ENCODE measurements at places on chromosomes 3 and 15.

DNA sequence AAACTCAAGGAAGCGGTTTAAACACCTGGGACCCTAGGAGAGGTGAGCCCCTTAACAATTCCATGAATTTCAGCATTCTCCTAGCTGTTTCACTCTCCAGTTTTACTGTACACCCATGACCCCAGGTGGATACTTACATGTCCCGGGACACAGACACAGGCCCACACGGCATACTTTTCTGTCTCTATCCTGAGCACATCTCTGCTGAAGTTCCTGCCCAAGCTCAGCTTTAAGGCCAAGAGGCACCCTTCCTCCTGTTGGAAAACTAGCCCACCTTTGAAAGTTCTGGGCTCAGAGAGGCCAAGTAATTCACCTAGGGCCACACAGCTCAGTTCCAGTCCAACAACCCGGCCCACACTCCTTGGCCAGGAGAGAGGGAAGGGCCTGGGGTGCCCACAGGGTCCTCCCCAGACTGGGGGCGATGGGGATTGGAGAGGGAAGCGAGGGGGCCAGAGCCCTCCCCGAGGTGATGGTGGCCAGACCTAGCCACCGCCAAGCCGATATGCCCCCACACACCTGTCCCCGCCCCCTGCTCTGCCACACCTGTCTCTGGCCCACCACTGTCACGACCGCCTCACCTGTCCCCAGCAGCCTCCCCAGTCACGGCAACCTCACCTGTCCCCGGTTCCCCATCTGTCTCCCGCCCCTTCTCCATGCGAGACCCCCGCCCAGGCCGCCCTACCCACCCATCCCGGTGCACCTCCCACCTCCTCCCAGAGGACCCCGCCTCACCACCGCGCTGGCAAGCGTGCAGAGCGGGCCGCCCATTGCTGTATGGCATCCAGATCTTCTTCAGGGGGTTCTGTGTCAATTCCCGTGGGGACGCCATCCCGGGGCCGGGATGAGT lies 431 bp downstream of the PFKFB4 start:
- DNase-seq = no peak

GRCh38 chr3:65507437-65507836 lies 531.3 kb downstream of the MAGI1 start:
- no peak for DNase-seq

- no peak for DNase-seq
Measured at GRCh38 chr15:69758810-69759790, 306.5 kb downstream of the RPLP1 start.

DNA sequence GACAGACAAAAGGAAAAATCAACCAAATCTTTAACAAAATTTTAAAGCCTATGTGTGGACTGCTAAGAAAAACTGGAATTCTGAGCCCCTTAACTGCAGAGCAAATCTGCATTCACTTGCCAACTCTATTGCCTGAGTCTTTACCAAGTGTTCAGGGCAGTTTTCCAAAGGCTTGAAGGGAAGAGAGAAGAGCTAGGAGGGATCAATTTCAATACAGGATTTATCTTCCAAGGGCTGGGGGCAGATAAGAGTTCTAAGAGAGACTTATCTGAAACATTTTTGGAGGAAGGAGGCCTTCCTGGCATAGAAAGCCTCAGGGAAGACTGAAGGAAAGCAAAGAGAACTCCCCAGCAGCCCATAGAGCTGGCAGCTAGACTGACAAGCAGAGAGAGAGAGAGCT lies 31.4 kb upstream of the LSAMP start:
- DNase-seq = no peak

GRCh38 chr15:81394603-81395002 lies 20.6 kb upstream of the TMC3 start:
- DNase-seq = no peak

- no peak for DNase-seq
Measured at GRCh38 chr3:177440456-177441104, 243.3 kb upstream of the TBL1XR1 start.

DNA sequence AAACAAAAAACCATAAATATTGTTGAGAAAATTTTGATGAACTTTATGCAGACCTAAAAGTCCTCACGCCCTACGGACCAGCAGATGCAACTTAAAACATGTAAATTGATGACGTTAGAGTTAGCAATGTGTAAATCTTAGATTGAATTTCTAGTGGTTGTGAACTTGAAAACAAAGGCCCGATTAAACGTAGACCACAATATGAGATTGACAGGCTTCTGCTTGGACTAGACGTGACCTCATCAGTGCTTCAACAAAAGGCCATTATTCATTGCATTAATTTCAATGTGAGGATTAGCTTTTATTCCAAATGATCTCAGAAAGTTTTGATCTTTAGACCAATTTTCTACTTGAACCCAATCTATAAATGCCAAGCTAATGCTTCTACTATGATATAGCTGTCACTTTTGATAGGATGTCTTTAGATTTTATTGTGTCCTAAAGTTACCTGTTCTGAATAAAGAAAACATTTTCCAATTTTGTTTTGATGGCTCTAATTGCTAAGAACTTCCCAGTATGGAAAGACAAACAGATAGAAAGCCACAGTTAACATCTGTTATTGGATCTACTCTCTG lies 55.4 kb upstream of the SPPL2A start:
- no peak for DNase-seq

GRCh38 chr3:16322189-16322588 lies 57.2 kb downstream of the OXNAD1 start:
- no peak for DNase-seq

GRCh38 chr3:114903213-114903612 lies 243.9 kb downstream of the ZBTB20 start:
- DNase-seq = no peak

- DNase-seq = peak; percentile 64
Measured at GRCh38 chr3:134029734-134030378, at the start of gene SLCO2A1. TSS of gene SLCO2A1 (minus strand) at chr3:134029925. CDS start at chr3:134029802, 123 bp downstream.

DNA sequence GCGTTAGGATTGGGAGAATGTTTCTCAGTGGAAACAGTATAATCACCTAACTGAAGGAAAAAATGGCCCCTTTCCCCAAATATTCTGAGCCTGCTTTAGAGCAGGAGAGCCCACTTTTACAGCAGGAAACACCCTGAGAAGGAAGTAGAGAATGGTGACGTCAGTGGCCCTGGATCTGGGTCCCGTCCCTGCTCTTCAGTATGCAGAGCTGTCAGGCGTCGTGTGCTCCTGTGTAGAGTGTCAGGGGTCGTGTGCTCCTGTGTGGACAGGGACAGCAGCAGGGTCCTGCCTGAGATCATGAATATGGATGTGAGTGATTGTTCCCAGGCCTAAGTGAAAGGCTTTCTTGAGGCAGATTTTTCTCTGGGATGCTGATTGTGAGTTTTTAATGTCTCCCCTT lies 45.2 kb downstream of the CGNL1 start:
- DNase-seq = no peak

DNA sequence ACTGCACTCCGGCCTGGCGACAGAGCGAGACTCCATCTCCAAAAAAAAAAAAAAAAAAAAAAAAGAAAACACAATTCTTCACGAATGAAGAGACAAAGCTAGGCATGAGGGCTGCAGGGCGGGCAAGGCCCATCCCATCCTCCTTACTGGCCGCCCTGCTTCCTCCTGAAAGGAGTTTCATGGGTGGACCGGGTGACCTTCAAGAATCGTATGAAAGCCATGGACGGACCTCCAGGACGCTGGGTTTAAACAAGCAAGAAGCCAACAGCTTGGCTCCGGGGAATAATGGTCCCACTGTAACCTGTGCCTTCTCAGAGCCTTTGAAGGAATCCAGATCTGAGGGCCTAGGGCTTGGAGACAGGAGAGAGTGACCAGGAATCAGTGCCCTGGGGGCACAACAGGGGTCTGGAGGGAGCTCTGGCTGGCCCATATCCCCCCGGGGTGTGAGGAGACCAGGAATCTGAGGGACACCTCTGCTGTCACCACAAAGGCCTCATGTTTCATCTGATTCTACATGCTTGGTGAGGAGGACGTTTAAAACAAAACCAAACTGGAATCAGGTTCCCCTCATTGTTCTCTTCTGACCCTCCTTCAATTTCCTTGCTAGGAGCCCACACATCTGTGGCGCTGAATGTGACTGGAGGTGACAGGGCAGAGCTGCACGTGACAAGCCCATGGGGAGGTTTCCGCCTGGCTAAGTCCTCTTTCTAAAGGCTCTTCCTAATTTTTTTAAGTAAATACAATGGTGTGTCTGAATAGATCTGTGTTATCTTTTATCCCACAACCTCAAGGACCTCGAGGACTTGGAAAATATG lies 46.1 kb downstream of the WHAMM start:
- no peak for DNase-seq

- DNase-seq = peak; percentile 83
Measured at GRCh38 chr3:123028233-123028828, 768 bp upstream of the SEMA5B start.

- peak; percentile 7 for DNase-seq
Measured at GRCh38 chr3:165254812-165255211, 58.6 kb upstream of the SLITRK3 start.

DNA sequence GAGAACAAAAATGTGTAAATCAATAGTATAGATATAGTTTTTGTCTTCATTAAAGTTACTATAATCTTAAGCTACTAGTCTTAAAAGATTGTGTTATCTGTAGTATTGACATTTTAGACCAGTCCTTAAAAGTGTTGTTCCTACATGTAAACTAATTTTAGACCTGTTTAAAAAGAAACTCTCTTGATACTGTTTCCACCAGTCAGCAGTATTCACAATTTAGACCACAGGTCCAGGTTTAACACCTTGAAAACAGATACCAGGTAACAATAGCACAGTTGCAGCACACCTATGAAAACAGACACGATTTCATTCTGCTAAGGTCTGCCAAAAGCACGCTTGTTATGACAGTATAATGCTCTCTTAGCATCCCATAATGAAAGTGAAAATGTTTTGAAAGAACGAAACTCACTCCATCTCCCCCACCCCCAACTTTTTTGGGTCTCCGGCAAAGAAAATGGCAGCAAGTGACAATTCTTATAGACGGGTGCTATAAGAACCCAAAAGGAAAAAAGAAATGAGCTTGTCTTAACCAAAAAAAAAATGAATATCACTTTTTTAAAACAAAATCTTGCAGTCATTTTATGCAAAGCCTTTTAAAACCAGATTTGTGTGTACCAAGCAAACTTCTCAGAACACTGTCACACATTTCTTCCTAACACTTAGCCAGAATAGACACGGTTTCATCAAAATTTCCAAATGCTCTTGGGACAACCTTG lies 1.6 kb downstream of the EIF4E3 start:
- no peak for DNase-seq

DNA sequence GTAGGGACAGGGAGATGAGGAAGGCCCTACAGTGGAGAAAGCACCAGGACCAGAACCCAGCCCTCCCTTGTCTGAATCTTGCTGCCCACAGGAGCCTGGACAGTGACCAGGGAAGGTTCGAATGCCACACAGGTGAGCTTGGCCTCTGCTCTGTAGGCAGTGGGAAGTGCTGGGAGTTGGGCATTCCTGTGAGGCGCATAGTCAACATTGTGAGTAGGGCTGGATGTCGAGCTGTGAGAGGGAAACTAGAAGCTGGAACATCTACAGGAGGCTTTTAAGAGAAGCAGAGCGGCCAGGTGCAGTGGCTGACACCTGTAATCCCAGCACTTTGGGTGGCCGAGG lies 20.3 kb upstream of the ALAS1 start:
- DNase-seq = no peak

- no peak for DNase-seq
Measured at GRCh38 chr3:50150863-50151686, 4.0 kb upstream of the SEMA3F start.

- no peak for DNase-seq
Measured at GRCh38 chr3:78988324-78988723, 779.5 kb downstream of the ROBO1 start.

DNA sequence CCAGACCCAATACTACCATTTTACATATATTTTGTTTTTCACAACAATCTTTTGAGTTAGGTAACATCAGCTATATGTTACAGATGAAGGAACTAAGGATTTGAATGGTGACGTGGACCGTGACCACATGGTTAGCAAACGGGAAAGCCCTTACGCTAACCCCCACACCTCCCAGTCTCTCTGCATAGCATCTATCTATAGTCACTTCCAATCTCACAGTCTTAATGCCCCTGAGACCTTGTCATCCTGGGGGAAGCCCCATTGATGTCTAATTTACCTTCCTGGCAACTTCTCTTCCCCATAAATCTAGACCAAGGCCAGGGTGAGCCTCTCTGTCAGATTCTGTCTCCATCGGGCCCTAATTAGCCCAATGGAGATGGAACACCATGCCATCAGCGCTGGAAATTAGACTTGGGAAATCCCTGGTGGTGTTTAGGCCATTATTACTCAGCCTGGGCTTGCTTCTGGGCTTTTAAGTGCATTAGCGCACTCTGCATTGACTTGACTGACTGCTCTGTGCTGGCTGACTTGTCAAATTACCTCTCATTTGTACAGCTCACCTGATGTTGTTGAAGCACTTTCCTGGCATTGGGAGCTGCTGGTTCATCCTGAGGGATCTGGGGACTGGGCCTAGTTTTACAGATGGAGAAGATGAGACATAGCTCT lies 34.0 kb upstream of the SH3GL3 start:
- DNase-seq = no peak

Data from AG08396 (cell line).